ENCODE measurements at places on chromosomes 1 and 21. TPM values are rescaled to one million over a fixed set of nuclear protein-coding genes. Genes with fewer than 3 reads are reported as not detected.

The S100A5 gene
- 0.86 TPM for total RNA-seq

GRCh38 chr1:95086949-95087533 lies 14.3 kb upstream of the ALG14 start:
- no peak for DNase-seq

DNA sequence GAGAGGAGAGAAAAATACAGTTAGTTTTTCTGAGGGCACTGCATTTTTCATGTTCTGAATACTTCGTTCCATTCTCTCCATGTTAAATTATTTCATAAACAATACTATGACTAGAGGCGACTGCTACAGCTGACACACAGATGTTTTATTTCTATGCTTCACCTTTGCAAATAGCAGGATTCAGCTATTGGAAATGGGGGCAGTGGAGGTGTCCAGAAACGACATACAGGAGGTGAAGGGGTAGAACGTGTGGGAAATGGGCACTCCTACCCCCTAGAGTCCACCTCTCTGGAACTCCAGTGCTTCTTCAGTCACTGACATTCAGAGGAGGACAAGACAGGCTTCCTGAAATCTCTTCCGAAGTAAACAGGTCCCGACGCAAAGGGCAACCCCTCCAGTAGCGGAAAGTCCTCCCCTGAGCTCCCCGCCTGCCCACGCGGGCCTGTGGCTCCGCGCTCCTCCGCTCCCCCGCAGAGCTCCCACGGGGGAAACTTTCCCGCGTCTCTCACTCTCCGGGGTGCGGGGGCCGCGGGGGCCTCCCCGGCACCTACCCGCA lies 480 bp downstream of the DPYD start:
- no peak for DNase-seq

DNA sequence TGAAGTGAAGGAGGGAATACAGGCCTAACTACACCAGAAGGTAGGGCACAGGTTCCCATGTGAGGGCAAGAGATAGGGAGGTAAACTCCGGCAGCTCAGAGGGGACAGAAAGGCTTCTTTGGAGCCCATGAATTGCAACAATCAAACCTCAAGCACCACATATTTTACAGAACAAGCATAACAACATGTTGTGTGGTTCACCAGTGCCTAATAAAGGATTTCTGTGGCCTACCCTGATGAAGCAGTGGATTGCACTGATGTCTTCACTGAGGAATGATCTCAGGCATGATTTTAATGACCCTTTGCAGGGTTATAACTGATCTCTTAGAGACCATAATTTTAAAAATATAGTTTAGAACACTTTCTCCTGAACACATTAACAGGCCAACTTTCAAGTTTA lies 77.4 kb downstream of the RUNX1 start:
- no peak for DNase-seq
